ENCODE measurements at places on chromosomes 7 and 10.

GRCh38 chr10:66827353-66827752, 98.5 kb upstream of the LRRTM3 start:
- DNase-seq = no peak

- no peak for DNase-seq
Measured at GRCh38 chr10:128316925-128317324, 190.7 kb upstream of the MKI67 start.

DNA sequence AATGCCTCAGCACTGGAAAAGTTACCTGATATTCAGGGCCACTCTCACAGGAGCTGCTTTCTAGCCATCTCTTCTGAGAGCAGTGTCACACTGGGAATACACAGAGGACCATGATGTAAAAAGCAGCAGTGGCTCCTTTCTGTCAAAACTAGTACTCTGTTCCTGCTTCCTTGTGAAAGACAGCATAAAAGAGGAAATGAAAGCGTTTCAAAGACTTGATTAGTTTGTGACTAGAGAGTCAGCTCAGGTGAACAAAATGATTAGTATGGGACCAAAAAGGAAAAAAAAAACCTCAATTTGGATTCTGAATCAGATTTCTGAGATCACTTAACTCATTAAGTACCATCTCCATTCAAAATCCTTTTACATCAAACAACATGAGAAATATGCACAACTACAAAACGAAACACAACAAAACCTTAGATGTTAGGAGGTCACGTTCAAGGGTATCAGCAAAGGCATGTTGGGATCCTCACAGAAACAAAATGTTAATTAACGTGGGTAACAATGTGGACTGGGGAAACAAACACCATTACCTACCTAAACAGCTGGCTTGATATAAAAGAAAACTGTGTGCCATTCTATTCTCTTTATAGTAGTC, 103.7 kb downstream of the MACC1 start:
- DNase-seq = no peak

DNA sequence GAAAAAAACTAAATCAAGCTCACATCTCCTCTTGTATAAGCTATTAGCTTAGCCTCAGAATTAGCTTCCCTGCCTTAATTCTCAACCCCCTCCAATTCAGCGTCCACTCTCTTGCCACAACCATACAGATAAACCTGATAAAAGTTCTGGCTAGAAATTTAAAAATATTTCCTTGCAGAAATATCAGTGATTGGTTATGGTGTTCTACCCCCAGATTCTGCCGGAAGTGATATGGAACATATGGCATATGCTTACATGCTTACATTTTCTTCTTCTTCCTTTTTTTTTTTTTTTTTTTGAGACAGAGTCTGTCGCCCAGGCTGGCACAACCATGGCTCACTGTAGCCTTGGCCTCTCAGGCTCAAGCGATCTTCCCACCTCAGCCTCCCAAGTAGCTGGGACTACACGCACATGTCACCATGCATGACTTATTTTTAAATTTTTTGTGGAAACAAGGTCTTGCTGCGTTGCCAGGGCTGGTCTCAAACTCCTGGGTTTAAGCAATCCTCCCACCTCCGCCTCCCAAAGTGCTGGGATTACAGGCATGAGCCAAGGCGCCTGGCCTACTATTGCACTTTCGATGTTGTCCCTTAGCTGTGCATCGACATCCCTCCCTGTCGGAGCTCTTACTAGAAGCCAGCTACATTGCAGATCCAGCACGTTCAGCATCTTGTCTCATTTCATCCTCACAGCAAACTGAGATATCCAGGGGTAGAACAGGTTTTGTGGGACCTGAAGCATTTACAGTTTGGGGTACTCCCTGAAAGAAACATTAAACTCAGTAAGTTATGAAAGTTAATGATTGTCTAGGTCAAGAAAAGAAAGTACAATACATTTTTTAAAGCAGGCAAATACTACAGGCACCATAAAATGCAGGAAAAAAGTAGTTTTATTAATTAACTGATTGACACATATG, 205.6 kb upstream of the TCF7L2 start:
- no peak for DNase-seq

DNA sequence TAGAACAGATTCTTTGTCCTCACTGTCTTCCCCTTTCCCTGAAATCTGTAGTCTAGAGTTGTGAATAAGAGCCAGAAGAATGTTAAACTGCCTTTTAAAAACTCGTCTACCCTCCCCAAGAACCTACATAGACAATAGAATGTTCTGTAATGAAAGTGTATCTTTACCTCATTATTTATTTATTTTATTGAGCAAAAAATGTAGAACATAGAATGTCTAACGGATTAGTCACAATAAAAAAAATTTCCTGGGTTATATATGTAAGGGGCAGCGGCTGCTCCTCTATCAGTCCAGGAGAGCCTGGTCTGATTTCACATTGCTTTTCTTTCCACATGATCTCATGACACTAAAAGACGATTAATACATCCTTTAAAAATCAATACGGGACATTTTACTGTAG, 135.7 kb downstream of the SDK1 start:
- no peak for DNase-seq

GRCh38 chr10:50375745-50376144, 124.4 kb upstream of the ASAH2 start:
- no peak for DNase-seq

GRCh38 chr7:100588438-100588837, 2.3 kb downstream of the FBXO24 start:
- no peak for DNase-seq
